ENCODE measurements at places on chromosomes 2 and 18.

- DNase-seq, result no peak
Observed at GRCh38 chr2:169966454-169966853, 139.2 kb downstream of the UBR3 start.

GRCh38 chr2:191187105-191187829 lies 36.5 kb upstream of the STAT4 start:
- DNase-seq, result no peak

- DNase-seq, result no peak
Observed at GRCh38 chr2:177072090-177072489, 140.5 kb upstream of the HNRNPA3 start.

- DNase-seq, result peak; percentile 67
Observed at GRCh38 chr18:45415614-45416013, 199.7 kb upstream of the SLC14A2 start.

DNA sequence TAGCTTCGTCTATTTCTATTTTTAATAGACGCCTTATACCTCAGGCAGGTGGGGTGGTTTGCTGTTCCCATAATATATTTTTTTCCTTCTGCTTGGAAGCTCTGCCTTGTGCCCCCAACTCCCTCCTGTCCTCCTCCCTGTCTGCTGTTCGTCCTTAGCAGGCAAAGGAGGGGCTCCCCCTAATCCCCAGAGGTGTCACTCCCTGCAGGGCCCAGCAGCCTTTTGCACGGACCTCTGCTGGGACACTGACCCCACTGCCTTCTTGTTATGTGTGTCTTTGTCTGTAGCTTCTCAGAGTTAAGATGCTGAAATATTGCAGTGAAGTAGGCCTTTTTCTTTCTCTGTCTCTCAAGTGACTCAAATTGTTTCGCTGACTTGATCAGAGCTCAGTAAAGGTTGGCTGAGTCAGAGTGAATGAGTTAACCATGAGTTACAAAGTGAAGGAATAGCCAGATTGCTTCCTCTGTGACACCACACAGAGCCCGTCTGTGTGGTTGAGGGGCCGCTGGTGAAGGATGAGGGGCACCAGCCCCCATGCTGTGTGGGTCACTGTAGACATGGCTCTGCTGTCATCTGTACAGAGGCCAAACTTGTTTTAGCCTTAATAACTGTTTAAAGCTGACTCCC lies 47.7 kb downstream of the PRKCE start:
- no peak for DNase-seq

DNA sequence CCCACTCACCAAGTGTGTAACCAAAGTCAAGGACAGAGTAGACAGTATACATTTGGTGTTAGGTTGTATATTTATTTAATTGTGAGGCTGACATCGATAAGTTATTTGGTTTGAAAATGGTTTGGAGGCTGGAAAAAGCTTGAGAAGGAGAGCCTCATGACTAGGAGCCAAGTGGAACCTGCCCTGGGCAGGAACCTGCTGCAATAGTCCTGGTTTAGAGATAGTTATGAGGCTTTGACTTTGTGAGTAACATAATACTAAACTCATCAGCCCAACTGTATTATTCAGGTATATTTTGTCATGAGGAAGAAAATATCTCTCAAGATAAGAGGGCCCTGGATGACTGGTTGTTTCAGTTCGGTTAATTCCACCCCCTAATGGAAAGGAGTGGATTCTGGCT lies 234.3 kb upstream of the CYRIA start:
- DNase-seq, result no peak

- DNase-seq, result no peak
Observed at GRCh38 chr2:167607731-167608130, 639.7 kb downstream of the STK39 start.

GRCh38 chr2:197134206-197134605 lies 176.4 kb downstream of the ANKRD44 start:
- no peak for DNase-seq

- DNase-seq, result no peak
Observed at GRCh38 chr2:11616851-11617415, 53.1 kb downstream of the NTSR2 start.

DNA sequence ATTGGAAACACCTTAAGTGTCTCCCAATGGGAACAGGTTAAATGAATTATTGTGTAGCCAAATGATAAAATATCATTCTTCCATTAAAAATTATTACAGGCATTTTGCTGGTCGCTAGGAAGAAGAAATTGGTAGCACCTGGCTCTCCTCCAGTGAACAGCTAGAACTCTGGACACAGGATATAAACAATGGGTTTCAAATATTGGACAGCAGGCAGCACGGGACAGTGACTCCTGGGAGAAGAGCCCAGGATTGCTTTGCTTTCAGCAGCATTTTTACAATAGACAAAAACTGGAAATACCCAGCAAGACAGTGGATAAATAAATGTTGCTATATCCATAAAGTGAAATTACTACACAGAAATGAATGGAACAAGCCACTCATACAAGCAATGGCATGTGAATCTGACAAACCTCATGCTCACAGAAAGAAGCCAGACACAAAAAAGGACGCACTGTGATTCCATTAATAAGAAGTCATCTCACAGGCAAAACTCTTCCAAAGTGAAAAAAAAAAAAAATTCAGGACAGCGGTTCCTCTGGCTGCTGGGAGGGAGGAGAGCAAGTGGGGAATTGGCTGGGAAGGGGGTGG lies 50.5 kb downstream of the LAMA1 start:
- no peak for DNase-seq

GRCh38 chr2:161199912-161200701 lies 39.9 kb downstream of the TANK start:
- DNase-seq, result no peak

DNA sequence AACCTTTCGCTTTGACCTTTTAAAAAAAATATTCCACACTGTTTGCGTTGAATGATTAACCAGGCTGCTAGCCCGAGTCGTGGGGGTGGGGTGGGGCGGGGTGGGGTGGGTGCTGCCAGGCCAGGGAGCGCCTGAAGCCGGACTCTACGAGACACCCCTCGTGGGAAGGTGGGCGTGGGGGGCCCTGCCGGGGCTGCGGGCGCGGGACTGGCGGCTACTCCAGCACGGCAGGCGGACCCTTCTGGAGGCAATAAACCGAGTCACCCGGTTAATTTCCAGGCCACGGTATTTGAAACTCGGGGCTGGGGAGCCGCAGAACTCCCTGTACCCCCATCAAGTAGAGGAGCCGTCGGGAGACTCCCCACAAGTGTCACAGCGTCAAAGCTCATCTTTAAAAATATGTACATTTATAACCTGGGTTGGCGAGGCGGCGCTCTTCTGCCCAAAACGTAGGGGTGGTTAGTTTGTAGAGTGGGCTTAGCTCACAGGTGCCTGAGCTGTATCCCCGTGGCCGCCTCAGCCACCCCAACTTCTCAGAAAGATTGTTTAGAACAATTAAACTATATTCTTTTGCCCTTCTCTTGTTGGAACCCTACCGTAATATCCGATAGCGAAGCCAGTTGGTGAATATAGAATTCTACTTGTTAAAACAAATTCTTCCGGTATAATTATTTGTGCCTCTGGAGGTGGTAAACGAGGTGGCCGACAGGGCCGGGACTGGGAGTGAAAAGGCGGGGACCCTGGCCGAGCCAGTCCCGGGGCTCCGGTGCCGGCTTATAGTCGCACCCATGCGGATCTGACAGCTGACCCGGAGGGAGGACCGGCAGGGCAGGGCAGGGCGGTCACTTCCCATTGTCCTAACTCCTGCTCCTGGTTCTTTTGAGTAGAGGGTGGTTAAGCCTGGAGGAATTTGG lies 1.4 kb downstream of the B3GNT2 start:
- no peak for DNase-seq

DNA sequence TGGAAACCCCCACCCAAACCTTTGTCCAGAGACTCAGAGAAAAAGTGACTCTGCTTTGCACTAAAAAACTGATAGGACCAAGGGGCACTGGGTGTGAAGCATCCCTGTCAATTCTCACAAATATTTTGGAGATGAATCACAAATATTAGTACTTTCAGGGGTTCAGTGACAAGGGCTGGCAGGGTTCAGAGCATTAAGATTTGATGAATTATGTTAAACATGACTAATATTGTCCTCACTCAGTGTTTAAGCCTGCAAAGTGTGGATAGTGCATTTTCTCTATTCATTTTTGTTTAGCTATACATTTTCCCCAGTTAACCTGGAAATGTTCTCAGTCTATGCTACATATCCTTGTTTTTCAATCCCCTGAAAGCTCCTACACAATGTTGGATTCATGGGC lies 65.3 kb upstream of the CCDC68 start:
- no peak for DNase-seq

- DNase-seq, result no peak
Observed at GRCh38 chr2:134301099-134301927, 47.4 kb downstream of the MGAT5 start.

DNA sequence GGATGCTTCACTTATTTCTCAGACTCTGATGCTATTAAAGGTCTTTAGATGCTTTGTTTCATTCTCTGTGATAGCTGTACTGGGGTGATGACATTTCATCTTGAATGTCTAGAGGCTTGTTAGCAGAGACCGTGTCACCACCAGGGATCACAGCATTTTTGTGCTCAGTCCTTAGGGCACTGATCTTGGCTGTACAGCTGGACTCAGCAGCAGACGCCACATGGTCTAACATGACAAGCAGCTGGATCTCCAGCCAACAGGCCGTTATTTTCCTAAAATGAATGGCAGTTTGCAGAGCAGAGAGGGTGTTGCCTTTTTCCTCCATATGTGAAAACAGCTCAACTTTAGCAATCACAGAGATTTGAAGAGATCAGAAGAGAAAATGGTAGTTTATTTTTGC lies 491.8 kb downstream of the CDH2 start:
- DNase-seq, result no peak

- no peak for DNase-seq
Observed at GRCh38 chr2:146527166-146527565, 1317.7 kb upstream of the ACVR2A start.

DNA sequence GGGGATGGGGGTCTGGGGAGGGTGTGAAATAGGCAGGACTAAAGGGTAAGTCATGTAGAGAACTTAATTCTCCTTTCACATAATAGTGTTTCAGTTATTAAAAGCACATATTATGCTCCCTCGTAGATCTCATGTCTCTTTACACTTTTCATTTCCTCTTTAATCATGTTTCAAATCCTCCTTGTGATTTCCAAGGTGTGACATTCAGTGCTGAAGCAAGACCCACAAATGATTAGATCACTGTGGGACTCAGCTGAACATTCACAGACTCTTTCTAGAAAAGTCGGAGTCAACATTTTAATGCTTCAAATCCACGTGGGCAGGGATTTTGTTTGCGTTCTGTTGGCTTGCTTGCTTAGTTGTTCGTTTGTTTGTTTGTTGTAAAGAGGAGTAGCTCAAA lies 34.7 kb upstream of the CALCRL start:
- DNase-seq, result no peak

- no peak for DNase-seq
Observed at GRCh38 chr2:175383286-175383685, 201.8 kb upstream of the ATP5MC3 start.

GRCh38 chr2:17479875-17480274 lies 38.4 kb downstream of the RAD51AP2 start:
- no peak for DNase-seq

GRCh38 chr18:3653851-3654441 lies 204.0 kb downstream of the TGIF1 start:
- DNase-seq, result no peak

DNA sequence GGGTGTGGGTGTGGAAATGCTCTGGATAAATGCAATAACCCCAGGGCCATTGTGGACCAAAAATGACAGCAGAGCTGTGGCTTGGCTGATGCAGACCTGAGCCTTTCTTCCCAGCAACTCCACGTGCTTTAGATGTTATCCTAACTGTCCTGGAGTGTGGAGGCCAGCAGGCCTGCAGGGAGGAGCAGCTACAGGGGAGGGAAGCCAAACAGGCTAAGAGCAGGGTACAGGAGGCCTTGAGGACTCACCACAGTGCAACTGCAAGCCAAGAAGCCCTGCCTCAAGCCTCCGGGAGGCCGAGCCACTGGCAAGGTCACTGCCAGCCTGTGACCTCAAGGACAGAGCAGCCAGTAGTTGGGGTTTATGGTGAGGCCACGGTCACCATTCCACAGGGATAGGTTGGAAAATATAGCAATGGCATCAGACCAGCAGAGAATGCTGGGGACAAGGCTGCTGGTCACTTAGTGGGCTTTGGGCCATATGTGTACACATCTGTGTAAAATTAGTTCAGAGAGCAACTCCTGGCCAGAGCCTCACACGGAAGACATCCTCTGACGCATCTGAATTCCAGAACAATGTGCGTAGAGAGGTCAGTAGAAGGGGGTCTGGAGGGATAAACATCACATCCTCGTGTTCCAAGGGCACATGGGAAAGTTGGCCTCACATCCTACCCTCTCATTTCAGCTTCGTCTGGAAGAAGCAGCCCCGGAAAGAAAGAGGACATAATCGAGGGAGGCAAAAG lies 76.2 kb upstream of the UPP2 start:
- DNase-seq, result no peak

- no peak for DNase-seq
Observed at GRCh38 chr2:203237346-203238238, 1.2 kb upstream of the CYP20A1 start.

GRCh38 chr2:106032676-106033075 lies 161.4 kb downstream of the UXS1 start:
- DNase-seq, result no peak

GRCh38 chr2:30408961-30409387 lies 38.1 kb upstream of the LCLAT1 start:
- no peak for DNase-seq

GRCh38 chr18:26745288-26746181 lies 120.0 kb downstream of the AQP4 start:
- DNase-seq, result no peak

DNA sequence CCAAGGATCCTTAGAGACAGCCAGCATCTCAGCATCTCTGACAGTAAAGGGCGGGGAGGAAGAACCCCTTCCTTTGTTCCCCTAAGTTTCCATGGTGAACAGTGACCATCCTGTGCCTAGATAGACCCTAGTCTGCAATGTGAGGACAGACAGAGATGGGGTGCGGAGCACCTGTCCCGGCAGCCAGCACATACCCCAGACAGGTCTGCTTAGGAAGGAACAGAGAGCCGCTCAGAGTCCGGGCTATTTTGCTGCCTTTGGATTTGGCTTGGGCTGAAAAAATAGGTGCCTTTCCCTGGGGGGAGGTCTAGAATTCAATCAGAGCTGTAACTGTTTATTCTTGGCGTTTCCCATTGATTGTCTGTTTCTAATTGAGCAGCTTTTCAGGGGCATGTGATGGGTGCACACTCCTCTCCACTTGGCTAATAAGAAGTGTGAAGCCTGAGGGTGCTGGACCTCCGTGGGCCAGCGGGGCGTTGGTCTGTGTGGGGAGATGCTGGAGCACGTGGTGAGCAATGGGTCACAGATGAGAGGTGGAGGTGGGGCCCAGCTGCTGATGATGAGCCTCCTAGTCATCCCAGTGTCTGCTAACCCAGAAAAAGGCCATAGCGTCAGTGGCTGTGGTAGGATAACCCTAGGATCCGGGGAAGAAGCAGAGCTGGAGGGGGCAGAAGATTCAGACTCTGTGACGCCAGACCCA lies 236.8 kb downstream of the SEPTIN10 start:
- DNase-seq, result no peak

- no peak for DNase-seq
Observed at GRCh38 chr2:204479557-204479956, 65.7 kb upstream of the PARD3B start.

DNA sequence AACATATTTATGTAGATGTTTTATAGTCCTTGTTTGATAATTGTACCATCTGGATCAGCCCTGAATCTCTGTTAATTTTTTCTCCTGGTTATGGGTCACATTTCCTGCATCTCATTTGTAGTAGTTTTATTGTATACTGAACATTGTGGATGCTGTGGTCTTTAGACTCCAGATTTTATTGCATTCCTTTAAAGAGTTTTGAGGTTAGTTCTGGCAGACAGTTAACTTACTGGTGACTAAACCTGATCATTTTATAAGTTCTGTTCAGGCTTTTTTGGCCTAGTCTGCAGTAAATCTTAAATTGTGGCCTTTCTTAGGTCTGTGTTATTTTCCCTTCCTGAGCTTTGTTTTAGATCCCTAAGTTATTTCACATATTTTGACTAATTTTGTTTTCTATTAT lies 84.3 kb downstream of the FANCL start:
- DNase-seq, result no peak
